NCI-H2081 treated with DMSO at 0.1 percent for 48 hours (cell line): ENCODE measurements at places on chromosomes 6 and 20.
A peak's percentile ranks its signal among the peaks of the same experiment; 100 is the strongest.

DNA sequence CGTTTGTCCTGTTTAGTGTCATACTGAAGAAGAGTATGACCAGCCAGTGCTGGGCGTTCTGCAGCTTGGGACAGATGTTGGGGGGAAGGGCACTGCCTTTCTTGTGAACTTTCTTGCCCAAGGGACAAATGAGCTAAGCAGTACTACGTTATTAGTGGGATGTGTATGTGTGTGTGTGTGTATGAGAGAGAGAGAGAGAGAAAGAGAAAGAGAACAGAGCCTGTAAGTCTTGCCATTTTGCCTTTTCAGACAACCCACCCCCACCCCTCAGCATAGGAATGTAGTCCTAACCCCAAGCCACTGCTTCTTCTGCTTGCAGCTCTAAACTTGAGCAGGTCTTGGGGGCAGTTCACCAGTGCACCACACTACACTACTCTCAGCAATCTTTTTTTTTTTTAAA, 45.5 kb downstream of the E2F3 start:
- DNase-seq, result no peak

DNA sequence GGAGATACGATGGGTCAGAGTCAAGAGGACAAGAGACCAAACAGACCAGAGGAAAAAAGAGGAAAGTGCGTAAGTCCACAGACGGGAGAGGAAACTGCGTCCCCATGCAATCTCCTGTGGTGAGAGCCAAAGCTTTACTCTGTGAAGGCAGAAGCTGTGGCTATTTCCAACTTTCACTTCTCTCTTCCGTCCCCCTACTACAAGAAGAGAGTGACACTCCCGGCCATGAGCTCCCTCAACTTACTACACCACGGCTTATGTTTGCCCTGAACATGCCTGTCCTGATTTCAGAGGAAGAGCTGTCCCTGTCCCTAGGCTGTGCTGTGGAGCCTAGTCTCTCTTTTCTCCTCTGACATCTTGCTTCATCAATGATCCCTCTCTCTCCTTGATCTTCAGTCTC, 11.5 kb upstream of the SSR1 start:
- DNase-seq, result no peak

GRCh38 chr6:129500958-129501739, 208.8 kb downstream of the ARHGAP18 start:
- no peak for DNase-seq

GRCh38 chr6:73515204-73515655, 5.6 kb downstream of the EEF1A1 start:
- no peak for DNase-seq

DNA sequence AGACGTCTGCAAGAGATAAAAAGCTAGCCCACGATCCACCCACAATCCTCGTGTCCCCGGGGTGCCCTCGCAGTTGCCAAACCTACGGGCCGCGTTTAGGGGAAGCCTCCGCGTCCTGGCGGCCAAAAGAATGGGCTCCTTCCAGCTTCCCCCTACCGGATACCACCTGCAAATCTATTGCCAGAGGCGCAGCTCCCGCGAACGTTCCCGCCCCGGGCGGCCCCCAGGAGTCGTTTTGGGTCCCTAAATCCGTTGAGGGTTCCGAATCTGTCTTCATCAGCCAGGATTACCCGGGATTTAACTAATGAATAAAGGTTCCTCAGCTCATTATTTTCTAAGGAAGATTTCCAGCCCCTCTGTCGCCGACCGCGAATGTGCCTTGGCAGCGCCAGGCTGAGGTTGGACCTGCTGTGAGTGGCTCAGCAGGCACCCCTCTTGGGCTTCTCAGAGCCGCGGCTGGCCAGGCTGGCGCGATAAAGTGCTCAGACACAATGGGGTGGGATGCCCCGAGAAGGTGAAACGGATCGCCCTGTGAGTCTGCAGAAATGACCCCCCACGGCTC, 2.8 kb upstream of the VSX1 start:
- no peak for DNase-seq

DNA sequence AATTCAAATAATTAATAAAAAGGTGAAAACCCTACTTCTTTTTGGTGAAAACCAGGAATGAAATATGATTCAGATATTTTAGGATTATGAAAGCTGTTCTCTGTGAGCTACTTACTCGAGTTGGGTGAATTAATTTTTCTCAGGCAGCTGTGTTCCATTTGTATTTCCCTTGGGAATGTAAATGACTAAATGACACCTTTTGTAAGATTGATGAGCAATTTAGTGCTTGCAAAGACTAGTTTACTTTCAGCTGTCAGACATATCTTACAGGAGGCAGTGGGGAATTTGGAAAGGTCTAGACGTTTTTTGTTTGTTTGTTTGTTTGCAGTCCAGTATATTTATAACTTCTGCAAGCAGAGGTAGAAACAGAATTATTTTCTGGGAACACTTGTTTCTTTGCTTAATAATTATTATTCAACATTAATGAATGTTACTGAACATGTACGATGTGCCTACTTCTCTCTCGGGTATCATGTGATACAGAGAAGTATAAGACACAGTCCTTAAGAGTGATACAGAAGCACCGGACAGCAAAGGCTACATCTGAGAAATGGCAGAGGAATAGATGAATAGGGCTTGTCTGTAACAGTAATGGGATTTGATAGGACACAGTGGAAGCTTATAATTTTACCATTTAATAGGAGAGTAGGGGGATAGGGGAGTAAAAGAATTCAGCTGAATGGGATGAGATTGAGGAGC, 91.3 kb downstream of the AKAP7 start:
- no peak for DNase-seq

- DNase-seq, result no peak
These were observed 339.0 kb downstream of the NRN1 start for GRCh38 chr6:5667737-5668136.

GRCh38 chr6:41416501-41416837, 81.1 kb downstream of the NCR2 start:
- no peak for DNase-seq

- no peak for DNase-seq
These were observed 118.2 kb downstream of the ADAT2 start for GRCh38 chr6:143332153-143332845.

DNA sequence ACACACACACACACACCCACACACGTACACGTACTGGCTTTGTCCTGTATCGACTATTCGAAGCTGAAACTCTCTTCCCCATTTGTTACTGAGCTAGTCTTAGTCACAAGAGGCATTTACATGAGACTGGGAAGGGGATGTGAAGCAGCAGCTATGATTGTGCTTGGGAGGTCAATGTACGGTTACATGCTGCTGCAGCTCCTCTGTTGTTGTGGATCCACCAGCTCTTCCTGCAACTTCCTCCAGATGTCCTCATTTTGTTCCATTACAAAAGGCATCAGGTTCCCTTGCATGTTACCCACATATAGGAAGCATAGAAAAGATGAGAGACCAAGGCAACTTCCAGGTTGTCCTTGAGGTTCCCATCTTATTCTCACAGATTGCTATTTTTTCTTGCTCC, 612.4 kb upstream of the IMPG1 start:
- no peak for DNase-seq

- DNase-seq, result no peak
These were observed 170.9 kb downstream of the TTLL2 start for GRCh38 chr6:167495506-167496401.

DNA sequence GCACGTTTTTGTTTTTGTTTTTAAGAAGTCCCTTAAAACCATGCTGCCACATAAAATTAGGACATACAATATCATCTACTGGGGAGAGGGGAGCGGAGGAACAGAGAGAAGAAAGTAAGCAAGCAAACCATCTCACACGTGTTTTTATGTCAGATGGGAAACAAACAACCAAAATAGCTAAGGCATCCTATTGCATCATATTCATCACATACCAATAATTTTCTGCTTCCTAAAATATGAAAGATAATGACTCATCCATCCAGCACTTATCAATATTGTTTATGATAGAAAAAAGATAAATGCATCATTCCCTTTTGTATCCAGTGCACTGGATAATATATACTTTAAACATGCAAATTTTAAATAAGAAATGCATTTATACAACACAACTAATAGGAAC, 329.6 kb downstream of the RNGTT start:
- DNase-seq, result no peak

- DNase-seq, result no peak
These were observed 46.1 kb upstream of the ADGRF5 start for GRCh38 chr6:46967826-46968349.

GRCh38 chr6:5827056-5827904, 179.4 kb downstream of the NRN1 start:
- DNase-seq, result no peak

- DNase-seq, result peak; percentile 21
These were observed 13.2 kb upstream of the TFB1M start for GRCh38 chr6:155327326-155328073.
